Cerebellar cortex (tissue), 1 donor: ENCODE measurements at places on chromosomes 6 and 20.
A peak's percentile ranks its signal among the peaks of the same experiment; 100 is the strongest.

- DNase-seq = no peak
Measured at GRCh38 chr6:170003027-170003426, 251.6 kb downstream of the ERMARD start.

DNA sequence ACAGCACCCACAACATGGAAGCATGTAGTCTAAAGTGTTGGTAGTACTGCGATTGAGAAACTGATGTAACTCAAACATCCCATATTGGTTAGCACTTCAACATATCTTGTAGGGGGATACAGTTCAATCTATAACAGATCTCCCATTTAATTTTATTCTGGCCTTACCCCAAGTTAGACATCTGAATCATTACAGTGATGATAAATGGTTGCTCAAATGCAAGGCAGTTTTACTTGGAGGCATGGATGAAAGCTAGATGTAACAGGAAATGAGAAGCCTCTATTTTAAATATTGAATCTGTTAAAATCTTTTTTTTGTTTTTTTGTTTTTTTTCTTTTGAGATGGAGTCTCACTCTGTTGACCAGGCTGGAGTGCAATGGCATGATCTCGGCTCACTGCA, 44.2 kb upstream of the FAM50B start:
- no peak for DNase-seq

- no peak for DNase-seq
Measured at GRCh38 chr6:98716341-98716740, 118.0 kb upstream of the POU3F2 start.

GRCh38 chr6:130617658-130618057, 209.5 kb upstream of the SMLR1 start:
- no peak for DNase-seq

GRCh38 chr6:129966125-129966524, 52.3 kb upstream of the L3MBTL3 start:
- no peak for DNase-seq

DNA sequence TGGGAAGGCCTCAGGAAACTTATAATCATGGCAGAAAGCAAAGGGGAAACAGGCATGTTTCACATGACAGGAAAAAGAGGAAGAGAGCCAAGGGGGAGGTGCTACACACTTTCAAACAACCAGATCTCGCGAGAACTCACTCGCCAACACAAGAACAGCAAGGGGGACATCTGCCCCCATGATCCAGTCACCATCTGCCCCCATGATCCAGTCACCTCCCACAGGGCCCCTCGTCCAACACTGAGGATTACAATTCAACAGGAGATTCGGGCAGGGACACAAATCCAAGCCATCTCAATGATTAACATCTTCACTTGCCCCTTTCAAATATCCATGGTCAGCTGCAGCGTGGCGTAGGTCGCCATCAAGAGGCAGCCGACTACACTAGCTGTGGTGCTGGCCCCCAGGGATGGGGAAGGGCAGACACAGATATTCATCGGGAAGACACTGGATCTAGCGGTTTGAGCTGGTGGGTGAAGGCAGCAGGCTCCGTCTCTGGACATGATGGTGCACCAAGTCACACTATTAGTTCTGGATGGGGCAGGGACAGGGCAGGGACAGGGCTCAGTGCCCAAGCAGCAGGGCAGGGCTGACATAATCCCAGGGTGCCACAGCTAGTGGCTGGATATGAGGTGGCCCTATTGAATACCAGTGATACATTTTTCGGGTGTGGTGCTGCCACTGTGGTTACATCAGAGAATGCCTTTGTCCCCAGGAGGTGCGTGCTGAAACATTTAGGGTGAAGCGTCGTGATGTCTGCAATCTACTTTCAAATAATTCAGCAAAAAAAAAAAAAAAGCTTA, 31.6 kb downstream of the TUBB2B start:
- peak; percentile 48 for DNase-seq

GRCh38 chr6:168582571-168582981, 141.6 kb downstream of the SMOC2 start:
- DNase-seq = no peak

DNA sequence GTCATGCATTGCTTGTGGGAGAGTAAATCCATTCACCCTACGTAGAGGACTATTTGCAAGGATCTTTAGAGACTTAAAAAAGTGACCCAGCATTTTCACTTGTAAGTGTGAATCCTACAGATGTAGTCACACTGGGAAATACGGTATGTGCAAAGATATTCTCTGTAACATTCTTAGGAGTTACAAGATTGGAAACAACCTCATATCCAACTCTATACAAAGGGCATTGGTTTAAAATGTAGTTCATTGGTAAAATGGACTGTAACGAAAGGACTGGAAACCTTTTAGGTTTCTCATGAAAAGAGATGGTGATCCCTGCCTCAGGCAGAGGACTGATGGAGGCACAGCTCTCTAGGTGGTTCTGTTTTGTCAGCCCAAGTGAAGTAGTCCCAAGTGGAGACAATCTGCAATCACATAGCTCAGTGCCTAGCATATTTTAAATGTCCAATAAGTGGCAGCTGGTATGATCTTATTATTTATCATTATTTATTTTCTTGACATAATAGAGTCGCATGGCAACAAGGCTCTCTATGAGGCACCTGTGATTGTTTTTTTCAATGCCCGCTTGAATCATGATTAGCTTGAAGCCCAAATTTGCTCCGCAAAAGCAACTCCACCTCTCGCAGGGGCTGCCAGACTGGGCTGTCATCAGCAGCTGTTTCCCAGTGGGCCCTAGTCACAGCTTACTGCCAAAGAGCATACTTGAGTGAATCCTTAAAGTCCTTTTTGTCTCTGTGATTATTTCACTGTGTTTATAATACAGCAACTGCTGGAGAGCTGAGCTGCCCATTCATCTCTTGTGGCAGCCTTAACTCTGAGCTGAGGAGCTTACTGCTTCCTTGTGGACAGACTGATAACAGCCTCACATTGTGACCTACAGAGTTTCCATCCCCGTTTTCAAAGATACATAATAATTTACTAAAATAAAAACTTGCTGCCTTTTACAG, 19.8 kb upstream of the ENPP1 start:
- no peak for DNase-seq

DNA sequence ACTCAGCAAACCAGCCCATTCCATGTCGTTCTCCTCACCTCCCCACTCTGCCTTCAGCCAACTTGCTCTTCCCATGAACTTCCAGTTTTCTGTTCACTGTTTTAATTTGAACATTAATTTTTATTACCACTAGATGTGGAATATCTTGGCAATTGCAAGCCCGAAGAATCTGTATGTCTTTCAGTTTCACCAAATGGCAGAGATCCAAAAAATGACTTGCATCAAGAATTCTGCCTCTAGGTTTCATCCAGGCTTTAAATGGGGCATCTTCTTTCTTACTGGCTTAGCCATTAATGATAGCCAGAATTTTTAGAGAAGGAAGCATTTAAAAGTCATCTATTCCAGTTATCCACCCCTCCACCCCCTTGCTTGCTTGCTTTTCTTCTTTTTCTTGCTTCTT, 39.0 kb downstream of the CAP2 start:
- no peak for DNase-seq

DNA sequence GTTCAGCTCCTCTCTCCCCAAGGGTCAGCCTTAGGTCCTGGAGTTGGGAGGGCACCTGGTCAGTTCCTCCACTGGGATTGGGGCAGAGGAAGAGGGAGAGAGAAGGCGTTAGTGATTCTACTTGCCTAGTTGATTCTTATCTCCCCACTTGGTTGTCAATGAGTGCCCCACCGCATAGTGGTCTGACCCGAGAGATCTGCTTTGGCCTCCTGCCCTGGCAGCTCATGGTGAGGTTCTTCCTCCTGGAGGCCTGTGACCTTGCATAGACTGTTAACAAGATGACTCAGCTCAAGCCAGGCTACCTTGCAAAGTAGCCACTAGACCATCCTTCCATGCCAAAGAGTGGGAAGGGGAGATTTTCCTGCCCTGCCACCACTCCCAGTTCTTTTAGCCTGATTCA, 160.6 kb downstream of the TMEM200A start:
- DNase-seq = no peak

- no peak for DNase-seq
Measured at GRCh38 chr20:48054051-48054450, 268.8 kb upstream of the SULF2 start.

DNA sequence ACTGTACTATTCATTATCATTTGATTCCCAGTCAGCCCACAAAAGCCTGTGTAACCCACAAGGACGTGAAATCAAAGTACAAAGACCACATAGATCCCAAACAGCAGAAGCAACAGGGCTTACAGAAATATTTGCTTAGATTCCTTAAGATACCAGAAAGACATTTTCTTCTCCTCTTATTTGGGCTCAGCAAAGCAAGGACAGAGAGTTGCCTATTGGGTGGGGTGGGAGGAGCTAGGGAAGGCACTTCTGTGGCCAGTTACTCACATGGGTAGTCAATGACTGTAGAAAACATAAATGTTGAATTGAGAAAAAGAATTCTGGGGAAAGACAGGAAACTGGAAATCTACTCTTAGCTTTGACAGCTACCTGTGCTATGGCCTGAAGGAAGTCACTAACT, 19.8 kb downstream of the PDE7B start:
- no peak for DNase-seq

DNA sequence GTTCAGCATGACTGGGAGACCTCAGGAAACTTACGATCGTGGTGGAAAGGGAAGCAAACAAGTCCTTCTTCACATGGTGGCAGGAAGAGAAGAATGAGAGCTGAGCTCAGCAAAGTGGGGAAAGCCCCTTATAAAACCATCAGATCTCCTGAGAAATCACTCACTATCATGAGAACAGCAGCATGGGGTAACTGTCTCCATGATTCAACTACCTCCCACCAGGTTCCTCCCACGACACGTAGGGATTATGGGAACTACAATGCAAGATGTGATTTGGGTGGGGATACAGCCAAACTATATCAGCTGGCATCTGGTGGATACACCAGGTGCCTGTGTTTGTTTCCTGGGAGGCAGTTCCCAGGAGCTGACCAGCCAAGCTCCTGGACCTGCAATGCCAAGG, 4.9 kb downstream of the DDO start:
- no peak for DNase-seq

DNA sequence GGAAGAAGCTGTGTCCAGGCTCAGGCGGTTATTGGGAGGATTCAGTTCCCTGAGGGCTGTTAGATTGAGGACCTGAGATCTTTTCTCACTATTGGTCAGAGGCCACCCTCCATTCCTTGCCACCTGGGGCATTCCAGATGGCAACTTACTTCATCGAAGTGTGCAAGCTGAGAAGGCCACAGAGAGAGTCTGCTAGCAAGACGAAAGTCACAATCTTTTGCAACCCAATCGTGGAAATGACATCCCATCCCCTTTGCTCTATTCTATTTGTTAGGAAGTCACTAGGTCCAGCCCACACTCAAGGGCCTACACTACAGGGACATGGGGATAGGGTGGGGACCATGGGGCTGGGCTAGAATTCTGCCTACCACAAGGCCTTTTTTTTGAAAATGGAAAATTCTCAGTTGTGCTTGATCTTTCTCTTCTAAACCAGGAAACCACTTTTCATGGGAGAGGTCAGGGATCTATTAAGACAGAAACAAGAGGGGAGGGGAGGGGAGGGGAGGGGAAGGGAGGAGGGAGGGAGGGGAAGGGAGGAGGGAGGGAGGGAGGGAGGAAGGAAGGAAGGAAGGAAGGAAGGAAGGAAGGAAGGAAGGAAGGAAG, 217.2 kb downstream of the BCAS1 start:
- no peak for DNase-seq

DNA sequence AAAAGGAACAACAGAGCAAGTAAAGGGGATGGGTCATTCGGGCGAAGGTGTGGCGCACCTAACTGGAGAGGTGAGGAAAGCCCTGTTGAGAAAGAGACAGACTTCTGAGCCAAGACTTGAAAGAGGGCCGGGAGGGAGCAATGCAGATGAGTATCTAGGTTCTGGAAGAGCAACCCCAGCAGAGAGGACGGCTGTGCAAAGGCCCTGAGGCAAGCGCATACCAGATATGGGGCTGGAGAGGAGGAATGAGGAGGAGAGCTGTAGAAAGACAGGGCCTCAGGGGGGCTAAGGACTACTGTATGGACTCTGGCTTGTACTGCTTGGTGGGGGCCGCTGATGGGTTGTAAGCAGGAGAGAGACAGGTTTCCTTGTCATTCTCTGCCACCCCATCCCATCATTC, 21.9 kb downstream of the TRERF1 start:
- no peak for DNase-seq
